Pancreas (tissue), 10 donors: ENCODE measurements at places on chromosomes 3 and 15. TPM values are rescaled to one million over a fixed set of nuclear protein-coding genes. Genes with fewer than 3 reads are reported as not detected.

TEX264 gene
- 45.2 TPM for polyA plus RNA-seq

PP2D1 gene
- polyA plus RNA-seq: not detected

- DNase-seq: no peak
Measured at GRCh38 chr3:110344897-110345767, 726.5 kb upstream of the NECTIN3 start.

GRCh38 chr15:60932051-60932915, 296.8 kb downstream of the RORA start:
- no peak for DNase-seq

DNA sequence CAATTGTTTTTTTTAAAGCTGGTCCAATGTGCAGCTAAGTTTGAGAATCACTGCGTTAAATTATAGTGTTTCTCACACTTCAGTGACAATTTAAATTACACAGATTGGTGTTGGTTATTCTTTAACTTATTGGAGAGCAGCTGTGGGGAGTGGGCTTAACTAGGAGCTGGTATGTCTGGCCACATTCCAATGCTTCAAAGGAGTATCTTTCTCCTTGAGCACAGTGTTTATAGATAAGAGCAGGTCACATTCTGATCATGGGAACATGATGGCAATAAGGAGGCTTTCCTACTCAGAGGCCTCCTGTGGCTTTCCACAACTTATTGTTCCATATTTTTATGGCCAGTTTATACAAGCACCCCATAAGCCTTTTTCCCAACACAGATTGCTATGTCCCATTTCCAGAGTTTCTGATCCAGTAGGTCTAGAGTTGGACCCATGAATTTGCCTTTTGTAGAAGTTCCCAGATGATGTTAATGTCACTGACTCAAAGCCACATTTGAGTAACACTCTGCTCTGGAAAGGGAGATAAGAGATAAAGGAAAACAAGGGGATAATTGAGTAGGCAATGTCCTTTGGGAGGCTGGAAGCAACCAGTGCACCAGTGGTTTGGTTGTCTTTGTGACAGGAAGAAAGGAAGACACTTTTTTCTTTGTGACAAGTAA, 33.0 kb upstream of the PLSCR4 start:
- no peak for DNase-seq

- no peak for DNase-seq
Measured at GRCh38 chr3:175257123-175257522, 398.0 kb downstream of the NAALADL2 start.

DNA sequence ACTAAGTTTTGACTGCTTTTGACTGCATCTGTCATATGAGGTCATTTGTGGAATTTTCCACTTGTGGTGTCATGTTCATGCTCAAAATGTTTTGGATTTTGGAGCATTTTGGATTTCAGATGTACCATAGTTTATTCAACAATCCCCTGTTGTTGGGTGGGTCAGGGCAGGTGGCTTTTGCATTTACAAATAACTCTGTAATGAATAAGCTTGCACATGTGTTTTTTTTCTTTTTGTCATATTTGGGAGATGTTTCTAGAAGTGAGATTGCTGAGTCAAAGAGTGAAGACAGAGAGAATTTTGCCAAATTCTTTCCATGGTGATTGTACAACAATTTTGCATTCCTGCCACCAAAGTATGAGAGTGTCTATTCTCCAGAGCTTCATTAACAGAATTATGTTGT, 62.4 kb upstream of the ADPGK start:
- no peak for DNase-seq
